Activated CD4-positive, alpha-beta T cell treated with anti-CD3 and anti-CD28 coated beads, Interleukin-2, Interleukin-6, amounts not matched to agents 100 ng/mL and 50 ng/mL, durations not matched to agents 16 hours and 8 hours (primary cell): ENCODE measurements at places on chromosomes 16 and 17.

DNA sequence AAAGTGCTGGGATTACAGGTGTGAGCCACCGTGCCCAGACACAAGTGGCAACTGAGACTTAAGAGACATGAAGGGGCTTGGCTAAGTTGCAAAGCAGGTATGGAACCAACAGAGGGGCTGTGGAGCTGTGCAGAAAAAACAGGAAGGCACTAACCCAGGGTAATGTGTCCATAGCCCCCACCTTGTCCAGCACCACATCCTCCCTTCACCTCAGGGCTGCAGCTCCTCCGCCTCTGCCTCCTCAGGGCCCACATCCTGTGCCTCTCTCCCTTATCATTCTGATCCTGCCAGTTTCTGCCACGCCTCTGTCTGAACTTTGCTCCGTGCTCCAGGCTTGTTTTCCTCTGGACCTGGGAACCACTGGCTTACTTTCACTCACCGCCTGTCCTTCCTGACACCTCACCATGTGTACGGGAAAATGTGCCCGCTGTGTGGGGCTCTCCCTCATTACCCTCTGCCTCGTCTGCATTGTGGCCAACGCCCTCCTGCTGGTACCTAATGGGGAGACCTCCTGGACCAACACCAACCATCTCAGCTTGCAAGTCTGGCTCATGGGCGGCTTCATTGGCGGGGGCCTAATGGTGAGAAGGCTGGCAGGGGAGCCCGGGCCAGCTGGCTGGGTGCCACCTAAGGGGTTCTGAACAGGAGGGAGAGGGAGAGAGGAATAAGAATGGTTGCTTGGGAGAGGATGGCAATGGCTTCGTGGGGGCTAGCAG is at the start of gene TM4SF5:
Gene TM4SF5 (plus strand): TSS at position 368 of the 716 bp plus-strand sequence. CDS start 37 bp downstream, at position 405.
- DNase-seq: peak; percentile 15

GRCh38 chr16:26692658-26693057 is 374.1 kb upstream of the C16orf82 start:
- no peak for DNase-seq

- DNase-seq: no peak
Observed at GRCh38 chr17:60422162-60422665, at the start of gene CHCT1. Gene CHCT1, plus strand, starts transcription at chr17:60422489. Its CDS starts 104 bp downstream, at chr17:60422593.

DNA sequence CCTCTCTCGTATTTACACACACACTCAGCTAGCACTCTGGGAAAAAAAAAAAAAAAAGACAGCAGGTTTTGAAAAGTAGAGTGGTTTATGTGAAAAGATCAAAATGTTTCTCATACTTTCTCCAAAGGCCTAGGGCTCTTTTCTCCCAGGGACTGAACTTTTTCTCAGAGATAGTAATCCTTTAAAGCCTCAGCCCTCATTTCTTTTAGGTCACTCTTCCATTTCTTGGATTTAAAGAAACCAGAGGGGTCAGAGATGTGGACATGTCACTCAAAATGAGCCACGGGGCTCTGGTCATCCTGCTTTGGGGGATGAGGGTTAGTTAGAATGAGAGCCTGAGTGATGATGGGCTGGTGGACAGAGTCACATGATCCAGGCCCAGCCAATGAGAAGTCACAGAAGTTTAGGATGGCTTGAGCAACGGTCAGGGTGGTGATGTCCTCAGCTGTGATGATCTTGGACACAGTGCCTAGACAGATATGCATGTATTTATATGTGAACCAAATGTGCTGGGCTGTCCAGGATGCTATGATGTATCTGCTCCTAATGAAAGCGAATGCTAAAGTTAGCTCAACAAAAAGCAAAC is 33.7 kb upstream of the AXIN2 start:
- no peak for DNase-seq

DNA sequence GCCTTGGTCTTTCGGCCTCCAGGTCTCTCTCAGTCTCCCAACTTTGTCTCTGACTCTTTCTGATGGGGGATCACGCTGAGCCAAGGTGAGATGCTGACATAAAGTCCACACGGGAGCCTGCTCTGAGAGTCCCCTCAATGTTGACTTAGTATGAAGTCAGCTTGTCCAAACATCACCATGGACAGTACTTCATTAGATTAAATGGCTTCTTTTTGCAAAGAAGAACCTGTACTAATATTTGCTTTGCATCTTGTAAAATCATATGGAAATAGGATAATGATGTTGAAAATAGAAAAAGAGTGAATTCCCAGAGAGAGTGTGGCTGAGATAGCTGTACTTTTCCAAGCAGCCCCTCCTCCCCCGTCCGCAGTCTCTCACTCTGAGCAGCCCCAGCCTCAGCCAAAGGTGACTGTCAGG is 56.7 kb upstream of the SIAH1 start:
- DNase-seq: no peak

- no peak for DNase-seq
Observed at GRCh38 chr17:79255456-79255855, 180.8 kb downstream of the ENGASE start.

DNA sequence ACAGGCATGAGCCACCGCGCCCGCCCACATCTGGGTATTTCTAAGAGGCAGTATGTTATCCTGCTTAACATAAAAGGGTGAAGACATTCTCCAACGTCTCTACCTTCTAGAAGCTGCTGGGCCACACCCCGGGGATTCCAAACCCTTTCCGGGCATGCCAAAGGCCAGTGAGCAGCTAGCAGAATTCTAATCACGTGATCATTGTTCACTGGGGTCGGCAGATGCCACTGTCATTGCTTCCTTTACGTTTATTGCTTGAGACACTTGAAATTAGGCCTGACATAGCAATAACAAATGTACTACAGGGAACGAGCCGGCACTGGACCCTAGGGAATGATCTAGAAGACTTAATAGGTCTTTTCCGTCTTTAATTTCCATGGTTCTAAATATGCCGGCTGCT is 141.2 kb upstream of the ZFHX3 start:
- DNase-seq: no peak

DNA sequence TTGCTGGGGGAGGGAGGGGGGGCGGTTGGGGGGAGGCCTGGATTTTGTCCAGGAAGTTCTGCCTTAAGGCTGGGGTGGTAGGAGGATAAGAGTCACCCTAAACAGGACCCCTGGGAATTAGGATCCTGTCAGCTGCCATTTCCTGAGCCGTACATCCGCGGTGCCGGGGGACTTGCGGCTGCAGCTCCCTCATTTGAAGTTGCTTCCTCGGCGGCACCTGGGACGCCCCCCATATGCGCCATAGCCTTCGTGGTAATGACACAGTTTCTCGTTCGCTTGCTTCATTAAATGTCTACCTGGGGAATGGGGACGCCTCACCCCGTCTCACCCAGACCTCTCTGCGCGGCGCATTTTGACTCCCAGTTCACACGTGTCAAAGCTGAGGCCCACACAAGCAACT is 55.1 kb upstream of the PABPN1L start:
- DNase-seq: no peak

GRCh38 chr17:5592382-5592781 is 8.1 kb upstream of the NLRP1 start:
- peak; percentile 60 for DNase-seq

DNA sequence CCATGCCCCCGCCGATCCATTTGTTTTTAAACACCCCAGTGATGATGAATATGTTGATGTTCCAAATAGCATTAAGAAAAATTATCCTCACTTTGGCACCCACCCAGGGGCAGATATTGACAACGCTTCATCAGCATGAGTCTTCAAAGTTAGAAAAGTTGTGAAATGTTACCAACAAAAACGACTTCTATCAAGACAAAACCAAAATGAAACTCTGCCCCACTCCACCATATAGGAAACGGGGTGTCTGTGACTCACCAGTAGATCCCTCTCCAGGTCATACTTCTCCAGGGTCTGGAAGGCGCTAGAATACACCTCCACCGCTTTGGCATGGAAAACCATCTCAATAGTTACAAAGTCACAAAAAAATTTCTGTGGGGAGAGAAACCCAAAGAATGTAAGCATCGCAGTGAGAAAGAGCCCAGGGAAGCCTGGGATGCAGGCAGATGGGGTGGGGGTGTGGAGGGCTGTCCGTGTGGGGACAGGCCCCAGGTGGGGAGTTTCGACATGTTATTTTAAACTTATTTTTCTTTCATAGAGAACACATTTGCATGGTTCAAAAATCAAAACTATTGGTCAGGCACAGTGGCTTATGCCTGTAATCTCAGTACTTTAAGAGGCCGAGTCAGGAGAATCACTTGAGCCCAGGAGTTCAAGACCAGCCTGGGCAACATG is 10.2 kb downstream of the CIBAR2 start:
- no peak for DNase-seq

- no peak for DNase-seq
Observed at GRCh38 chr17:59800530-59800942, 92.2 kb downstream of the TUBD1 start.

DNA sequence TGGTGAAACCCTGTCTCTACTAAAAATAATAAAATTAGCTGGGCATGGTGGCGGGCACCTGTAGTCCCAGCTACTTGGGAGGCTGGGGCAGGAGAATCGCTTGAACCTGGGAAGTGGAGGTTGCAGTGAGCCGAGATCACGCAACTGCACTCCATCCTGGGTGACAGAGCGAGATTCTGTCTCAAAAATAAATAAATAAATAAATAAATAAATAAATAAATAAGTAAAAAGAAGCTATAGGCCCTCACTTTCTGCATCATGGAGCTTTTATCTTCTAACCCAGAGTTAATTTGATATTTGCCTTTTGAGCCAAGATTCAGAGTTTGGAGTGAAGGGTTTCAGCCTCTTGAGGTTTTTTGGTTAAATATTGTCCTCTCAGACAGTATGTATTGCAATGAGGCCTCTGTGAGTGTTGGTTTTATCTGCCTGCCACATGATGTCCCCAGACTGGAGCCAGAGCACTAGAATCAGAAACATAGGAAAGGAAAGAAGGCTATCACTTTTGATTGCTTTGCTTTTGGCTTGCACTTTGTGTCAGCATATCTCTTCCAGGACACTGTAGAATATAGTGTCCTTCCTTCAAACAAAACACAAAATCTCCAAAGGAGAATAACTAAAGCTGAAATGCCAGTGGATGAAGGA is 32.5 kb downstream of the RNF135 start:
- no peak for DNase-seq

DNA sequence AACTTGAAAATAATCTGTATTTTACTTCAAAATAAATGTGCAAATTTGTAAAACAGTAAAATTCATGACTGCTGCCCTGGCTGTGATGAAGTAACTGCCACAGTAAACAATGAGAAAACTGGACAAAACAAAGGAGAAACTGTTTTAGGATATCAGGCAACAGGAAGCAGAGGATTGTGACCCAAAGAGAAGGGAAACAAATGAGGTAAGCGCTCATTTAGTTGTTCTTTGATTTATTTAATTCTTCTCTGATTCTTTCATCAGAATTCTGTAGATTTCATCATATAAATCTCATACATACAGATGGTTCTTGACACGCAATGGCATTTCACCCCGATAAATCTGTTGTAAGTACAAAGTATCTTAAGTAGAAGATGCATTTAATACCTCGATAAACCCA is 198.1 kb upstream of the AXIN2 start:
- DNase-seq: no peak

GRCh38 chr16:55732496-55732895 is 76.7 kb downstream of the SLC6A2 start:
- DNase-seq: no peak

DNA sequence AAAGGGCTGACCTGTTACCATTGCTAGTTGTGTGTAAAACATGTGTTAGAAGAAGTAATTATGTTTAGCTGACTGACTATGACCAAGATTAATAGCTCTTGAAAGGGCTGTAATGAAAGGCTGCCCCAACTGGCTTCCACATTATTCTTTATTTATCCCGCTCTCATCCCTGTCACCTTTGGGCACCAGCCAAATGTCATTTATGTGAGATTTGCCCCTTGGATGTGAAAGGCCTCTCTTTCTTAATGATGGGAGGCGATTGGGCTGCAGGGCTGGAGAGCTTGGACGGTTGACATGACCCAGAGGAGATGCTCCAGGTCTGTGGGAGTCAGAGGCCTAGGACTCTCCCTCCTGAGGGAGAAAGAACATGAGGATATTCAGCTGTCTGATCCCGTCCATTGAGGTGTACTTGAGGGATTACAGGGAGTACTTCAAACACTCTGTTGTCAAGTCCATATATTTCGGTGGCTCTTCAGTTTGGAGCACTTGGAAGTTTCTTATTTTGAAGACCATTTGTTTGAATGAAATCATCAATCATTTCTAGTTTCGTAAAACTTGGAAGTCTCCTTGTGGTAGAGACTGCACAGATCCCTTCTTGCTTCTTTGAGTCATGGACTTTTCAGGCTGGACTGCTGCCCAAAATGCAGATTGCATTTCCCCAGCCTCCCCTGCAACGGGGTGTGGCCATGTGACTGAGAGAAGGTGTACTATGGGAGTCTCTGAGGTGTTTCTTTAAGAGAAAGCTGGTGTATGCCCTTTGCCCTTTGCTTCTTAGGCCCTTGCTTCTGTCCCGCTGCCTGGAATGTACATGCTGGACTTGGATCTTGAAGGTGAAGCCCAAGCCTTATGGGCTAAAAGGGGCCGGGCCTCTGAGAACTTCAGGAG is 51.3 kb downstream of the FTO start:
- no peak for DNase-seq

GRCh38 chr17:61770043-61770442 is 93.3 kb downstream of the BRIP1 start:
- no peak for DNase-seq

GRCh38 chr17:68437979-68438822 is 19.1 kb downstream of the WIPI1 start:
- DNase-seq: peak; percentile 74

DNA sequence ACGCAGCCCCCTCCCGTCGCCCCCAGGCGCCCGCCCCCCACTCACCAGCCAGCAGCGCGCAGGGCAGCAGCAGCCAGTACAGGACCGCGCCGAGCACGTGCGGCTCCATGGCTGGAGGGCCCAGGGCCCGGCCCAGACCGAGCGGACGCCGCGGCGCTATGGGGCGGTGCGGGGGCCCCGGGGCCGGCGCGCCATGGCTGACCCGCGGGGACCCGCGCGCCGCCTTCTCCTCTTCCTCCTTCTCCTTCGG is 239 bp downstream of the PIEZO1 start:
- DNase-seq: no peak

- no peak for DNase-seq
Observed at GRCh38 chr17:80248894-80249710, 11.6 kb upstream of the RNF213 start.

GRCh38 chr17:15031975-15032374 is 233.2 kb downstream of the PMP22 start:
- no peak for DNase-seq

- no peak for DNase-seq
Observed at GRCh38 chr17:45279898-45280297, 18.0 kb upstream of the SPATA32 start.

DNA sequence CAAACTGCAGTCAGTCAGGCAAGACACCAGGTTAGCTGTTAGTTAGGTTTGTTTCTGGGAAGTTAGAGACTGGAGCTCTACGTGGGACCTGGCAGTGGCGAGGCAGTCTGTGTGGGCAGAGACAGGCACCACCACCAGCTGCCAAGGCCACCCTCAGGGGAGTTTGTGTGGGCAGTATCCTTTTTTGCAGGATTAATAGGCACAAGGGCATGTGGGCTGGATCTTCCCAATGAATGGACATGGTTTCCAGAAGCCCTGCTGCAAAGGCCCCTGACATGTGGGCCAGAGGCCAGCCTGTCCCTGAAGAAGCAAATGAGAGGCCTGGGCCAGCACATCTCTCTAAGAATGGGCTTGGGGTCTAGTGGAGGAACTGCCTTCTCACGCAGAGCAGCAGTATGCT is 19.2 kb upstream of the SREBF1 start:
- no peak for DNase-seq
